Stimulated activated CD8-positive, alpha-beta memory T cell treated with anti-CD3 and anti-CD28 coated beads, Interleukin-7, amount 100 ng/mL, for 1 hour (primary cell): ENCODE measurements at places on chromosomes 4 and X.

DNA sequence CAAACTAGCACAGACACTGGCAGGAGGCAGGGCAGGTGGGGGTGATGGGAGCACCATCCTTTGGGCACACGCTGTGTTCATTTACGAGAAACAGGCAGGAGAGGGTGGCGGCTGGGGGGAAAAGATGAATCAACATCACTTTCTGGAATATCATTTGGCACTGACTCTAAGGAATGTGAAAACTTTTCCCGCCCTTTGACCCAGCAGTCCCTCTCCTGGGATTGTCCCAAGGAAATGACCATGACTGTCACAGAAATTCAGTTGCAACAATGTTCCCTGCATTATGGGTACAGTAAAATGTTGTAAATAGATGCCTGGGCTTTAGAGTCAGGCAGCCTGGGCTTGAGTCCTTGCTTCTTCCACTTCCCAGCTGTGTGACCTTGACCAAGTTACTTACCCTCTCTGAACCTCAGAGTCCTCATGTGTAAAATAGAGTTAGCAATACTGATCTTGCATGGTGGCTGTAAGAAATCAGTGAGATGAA is 58.6 kb downstream of the ABLIM2 start:
- DNase-seq = no peak

DNA sequence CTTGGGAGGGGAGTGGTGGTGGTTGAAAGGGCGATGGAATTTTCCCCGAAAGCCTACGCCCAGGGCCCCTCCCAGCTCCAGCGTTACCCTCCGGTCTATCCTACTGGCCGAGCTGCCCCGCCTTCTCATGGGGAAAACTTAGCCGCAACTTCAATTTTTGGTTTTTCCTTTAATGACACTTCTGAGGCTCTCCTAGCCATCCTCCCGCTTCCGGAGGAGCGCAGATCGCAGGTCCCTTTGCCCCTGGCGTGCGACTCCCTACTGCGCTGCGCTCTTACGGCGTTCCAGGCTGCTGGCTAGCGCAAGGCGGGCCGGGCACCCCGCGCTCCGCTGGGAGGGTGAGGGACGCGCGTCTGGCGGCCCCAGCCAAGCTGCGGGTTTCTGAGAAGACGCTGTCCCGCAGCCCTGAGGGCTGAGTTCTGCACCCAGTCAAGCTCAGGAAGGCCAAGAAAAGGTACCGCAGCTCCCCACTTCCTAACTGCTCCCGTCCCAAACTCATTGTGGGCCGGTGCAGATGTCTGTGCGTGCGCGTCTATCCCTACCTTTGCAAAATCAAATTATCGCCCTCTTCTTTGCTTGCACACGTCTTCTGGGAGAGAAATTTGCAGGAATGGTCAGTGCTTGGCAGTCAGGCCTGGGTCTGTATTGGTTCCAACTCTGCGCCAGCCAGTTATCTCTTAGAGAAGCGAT is 533 bp downstream of the IL15 start:
- DNase-seq = no peak

DNA sequence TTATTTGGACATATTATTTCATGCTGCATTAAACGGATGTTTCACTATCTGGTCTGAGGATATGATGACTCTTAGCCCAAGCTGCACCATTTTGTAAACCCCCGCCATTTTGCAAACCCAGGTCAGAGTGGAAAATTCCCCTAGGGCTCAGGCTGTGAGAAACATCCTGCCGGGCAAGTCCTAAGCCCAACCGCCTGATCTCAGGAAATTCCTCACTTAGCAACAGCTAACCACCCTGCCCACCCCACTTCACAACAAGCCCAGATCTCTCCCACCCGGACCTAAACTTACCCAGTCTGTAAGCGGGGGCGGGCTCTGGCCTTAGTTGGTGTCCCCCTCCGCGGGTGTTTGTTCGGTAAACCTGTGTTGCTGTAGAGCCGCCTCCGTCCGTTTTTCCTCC is 2747.1 kb downstream of the PCDH7 start:
- DNase-seq = no peak

GRCh38 chr4:65983061-65983460 is 312.8 kb upstream of the EPHA5 start:
- no peak for DNase-seq

- peak; percentile 35 for DNase-seq
Observed at GRCh38 chr4:140151699-140152012, 2.3 kb downstream of the MAML3 start.

GRCh38 chr4:119693126-119693525 is 64.5 kb upstream of the PDE5A start:
- no peak for DNase-seq
